Hippocampal formation (tissue), 2 donors: ENCODE measurements at places on chromosomes 2 and 18.

GRCh38 chr2:195238379-195238778 lies 418.6 kb upstream of the SLC39A10 start:
- DNase-seq: no peak

DNA sequence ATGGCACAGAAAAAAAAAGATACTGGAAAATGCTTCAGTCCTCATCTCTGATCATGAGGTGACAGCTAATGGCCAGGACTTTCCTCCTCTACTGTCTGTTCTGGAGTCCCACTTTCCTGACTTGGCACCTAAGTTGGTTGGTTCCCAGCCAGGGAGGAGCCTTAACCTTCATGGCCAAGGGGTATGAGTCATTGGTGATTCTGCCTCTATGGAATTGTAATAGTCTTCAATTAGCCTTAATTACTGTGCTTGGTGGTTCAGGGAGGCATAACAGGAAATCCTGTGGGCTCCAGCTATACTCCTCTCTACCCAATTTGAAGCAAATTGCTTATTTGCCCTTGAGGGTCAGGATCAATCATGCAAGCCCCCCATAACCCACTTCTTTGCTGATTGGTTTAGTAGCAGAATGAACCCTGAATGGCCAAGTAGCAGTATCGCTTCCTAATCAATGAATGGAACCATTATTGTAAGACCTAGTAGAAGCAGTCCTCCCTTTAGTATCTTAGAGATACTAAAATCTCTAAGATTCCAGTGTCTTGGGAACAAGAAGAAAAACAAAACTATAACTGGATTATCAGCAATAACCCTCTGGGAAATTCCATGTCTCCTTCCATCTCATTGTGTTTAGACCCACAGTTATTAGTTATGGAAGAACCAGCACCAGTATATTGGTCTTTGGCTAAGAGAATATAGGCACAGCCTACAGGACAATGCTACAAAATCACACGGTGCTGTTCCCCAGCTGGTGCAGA lies 109.0 kb downstream of the COL6A3 start:
- no peak for DNase-seq

DNA sequence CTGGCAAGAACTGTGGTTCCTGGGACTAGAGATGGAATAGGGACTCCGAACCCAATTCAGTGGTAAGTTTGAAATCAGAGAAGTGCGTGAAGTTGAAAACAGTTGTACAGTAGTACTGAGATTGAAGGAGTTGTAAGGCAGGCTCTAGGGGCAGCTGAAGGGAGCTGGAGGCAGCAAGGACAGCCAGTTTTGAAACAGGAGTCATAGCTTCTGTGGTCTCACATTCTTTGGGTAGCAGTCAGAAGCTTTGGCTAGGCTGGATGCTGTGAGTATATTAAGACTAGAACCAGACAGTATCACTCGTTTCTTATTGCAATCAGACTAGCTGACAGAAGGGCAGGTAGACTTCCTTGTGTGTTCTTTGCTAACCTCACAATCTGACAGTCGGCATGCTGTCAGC lies 64.5 kb upstream of the ADAM23 start:
- no peak for DNase-seq

DNA sequence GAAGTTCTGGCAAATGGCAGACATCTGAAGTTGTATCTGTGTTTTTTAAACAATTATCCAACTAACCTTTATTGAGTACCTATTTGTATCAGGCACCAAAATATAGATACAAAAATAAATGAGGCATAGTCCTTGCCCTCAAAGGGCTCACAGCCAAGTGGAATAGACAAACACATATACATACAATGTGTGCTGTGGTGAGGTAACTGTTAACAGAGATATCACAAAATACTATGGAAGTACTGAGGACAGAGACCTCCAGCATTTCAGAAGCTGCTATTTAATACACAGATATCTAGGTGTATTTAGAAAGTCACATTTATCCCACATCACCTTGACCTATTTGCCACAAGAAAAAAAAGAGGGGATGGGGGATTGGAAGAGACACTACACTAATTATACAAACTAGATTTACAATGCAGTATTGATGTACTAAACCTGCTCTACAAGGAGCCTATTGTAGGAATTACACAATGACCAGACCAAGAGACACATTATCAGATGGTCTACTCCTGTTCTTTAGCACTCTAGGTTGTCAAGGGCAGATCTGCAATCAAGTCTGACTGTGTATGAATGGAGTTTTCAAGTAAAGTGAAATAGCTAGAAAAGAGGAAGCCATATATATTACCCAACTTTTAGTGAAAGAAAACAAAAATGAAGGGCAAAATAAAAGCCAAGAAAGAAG lies 62.2 kb downstream of the SPIRE1 start:
- no peak for DNase-seq

DNA sequence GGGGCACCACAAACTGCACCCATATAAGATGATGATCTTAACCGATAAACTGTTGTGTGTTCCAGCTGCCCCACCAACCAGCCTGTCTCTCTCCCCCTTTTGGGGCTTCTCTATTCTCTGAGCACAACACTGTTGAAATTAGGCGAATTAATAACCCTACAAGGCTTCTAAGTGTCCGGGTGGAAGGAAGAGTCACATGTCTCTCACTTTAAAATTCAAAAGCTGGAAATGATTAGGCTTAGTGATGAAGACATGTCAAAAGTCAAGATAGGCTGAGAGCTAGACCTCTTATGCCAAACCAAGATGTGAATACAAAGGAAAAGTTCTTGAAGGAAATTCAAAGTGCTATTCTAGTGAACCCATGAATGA lies 782.1 kb downstream of the MBD2 start:
- DNase-seq: no peak

GRCh38 chr2:189756311-189756952 lies 6.2 kb downstream of the OSGEPL1 start:
- no peak for DNase-seq

GRCh38 chr2:104788742-104789455 lies 65.0 kb upstream of the POU3F3 start:
- DNase-seq: peak; percentile 43

DNA sequence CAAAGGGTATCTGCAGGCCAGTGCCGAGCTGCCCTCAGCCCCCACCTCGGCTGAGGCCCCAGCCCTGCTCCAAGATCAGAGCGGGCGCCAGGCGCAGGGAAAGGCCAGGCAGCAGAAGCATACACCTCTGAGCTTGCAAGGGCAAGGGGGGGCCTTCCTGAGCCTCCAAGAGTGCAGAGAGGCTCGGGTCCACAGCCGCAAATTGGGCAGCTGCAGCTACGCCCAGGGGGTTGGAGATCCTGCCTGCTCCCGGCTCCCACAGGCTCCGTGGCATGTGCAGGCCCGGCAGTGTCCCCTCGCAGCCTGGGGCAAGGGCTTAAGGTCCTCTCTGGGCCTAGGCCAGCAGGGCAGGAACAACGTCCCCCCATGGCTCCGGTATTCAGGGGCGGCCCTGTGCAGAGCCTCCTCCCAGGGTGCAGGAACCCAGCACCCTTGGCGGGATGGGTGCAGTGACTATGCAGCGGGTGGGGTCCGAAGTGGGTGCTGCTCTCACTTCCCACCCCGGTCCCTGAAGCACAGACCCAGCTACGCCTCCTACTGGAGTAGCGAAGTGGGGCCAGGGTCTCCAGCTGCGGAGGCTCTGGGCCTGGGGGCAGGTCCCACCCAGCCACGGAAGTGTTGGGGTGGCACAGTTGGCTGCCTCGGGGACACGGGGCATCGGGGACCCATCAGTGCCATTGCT lies 120.2 kb upstream of the TMEFF2 start:
- no peak for DNase-seq

- DNase-seq: no peak
Observed at GRCh38 chr18:74665346-74665745, 67.7 kb downstream of the ZNF407 start.

DNA sequence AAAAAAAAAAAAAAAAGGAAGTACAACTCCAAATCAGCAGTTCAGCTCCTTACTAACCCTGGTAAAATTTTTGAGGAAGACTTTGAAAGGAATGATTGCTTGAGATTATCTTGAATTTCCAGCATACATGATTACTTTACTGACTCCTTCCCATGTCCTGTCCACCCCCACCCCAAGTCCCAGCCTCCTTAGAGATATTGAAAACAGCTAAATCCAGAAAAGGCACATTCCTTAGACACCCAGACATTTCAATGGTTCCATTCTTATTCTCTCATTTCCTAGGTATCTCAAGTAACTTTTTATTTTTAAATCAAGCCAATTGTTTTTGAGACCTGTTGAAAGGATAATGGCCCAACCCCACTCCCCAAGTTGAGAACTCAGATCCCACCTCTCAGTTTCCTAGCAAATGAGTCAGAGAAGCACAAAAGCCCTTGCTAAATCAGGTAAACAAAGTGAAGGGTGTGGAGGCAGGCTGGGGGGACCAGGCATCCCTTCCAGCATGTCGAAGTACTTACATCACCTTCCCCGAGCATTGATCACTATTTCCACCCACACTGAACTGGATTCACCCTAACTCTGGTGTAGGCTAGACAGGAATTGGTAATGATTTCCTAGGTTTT lies 95.4 kb upstream of the FZD7 start:
- no peak for DNase-seq

- no peak for DNase-seq
Observed at GRCh38 chr2:124437811-124438210, 412.7 kb downstream of the CNTNAP5 start.

DNA sequence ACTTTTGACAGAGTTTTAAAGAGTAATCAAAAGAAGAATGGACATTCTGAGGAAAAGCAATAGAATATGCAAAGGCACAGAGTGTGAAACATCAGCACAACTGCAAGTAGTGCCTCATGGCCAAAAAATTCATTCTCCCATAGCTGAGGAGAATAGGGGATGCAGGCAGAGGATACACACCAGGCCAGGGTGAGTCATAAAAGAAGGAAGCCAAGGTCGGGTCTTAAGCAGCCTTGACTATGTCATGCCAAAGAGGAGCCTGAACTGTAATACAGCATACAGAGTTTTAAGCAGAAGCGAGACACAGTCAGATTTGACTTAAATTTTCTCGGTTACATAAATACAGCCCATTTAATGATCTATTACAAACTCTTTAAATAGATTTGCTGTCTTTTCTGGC lies 165.0 kb downstream of the LNPK start:
- DNase-seq: no peak

DNA sequence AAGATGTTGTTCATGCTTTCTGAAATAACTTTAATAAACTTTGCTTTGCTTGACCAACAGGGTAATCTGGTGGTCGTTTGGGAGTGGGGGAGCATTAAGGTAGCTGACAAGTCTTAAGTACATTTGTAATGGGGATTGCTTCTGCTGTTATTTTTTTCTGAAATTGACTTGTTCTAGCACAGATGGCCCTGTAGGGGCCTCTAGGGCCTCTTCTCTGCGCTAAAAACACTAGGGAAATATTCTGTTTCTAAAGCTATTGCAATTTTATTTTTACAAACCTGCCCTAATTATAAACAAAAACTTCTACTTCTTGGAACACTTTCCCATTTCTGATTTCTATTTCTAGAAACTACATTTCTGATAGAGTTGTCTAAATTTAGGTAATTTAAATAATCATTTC lies 191.3 kb upstream of the KCNJ3 start:
- DNase-seq: no peak

DNA sequence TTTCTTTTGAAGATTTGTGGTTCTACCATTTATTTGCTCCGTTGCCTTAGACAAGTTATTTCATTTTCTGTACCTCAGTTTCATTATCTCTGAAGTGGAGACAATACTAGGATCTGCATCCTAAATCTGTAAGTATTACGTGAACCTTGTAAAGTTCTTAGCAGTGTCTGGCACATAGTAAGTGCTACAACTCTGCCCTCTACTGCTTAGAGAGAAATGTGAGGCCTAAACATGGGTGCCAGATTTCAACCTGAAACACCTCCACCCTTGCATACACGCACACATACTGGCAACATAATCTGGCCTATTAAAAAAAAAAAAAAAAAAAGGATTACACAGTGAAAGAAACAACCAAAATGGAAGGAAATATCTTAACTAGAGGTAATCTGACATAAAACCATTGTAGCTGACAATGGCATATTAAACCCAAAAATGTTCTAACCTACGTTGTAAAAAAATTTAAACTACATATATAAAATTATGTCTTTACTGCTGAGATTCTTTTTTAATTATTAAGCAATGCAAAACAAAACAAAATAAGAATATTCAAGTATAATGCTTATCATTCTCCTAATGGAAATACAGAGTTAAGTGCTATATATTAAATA lies 132.6 kb downstream of the MAP2 start:
- no peak for DNase-seq

DNA sequence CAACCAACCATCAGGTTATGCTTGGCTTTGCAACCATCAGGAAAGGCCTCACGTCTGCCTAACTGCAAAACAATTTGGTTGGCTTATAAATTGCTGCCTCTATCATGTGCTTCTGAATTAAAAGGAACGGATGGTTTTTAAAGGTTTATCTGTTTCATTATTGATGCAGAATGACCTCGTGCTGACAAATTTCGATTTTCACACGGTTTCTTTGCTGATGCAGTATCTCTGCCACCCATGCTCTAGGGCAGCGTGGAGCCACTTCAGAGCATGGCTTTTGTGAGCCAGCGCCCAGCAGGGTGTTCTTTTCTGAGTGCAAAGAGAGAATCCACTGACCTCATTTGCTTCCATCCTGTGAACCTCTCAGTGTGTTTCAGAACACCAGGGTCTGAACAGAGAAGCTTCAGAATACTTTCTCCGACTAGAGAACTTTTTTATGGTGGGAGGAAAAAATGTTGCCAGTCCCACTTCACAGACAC lies 143.1 kb upstream of the L3MBTL4 start:
- no peak for DNase-seq

DNA sequence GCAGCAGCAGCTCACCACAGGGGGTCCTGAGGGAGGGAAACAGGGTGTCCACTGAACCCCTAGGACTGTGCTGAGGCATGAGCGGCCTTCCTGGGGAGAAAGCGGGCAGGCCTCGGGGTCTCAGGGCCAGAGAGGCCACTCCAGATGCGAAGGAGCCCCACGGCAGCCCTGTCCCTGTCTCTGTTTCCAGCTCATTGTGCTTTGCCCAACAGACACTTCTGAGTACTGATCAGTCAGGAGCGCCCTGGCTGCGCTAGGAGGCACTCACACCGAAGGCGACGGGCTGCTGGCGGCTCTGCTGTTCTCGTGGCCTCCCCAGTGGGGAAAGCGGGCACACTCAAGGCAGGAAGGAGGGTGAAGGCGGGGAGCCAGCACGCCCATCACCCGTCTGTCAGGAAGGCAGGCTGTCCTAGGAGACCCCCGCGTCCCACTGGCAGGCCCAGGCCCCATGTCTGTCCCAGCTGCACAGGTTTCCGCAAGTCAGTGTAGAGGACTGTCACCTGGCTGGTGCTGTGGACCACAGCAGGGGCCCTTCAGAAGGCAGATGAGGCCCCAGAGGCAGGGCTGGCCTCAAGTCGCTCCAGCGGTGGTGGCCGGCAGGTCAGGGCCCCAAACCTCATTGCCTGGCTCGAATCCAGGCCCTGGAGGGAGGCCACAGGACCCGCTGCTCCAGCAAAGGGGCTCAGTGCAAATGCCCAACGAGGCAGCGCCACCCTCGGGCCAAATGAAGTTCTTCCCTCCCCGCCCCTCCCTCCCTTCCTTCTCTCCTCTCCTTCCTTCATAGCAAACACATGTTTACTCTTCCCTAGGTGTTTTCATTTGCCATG lies 6.8 kb downstream of the ESPNL start:
- DNase-seq: no peak
